Spinal cord (tissue), 10 donors: ENCODE measurements at places on chromosomes 7 and 10. TPM values are rescaled to one million over a fixed set of nuclear protein-coding genes. Genes with fewer than 3 reads are reported as not detected.

DNA sequence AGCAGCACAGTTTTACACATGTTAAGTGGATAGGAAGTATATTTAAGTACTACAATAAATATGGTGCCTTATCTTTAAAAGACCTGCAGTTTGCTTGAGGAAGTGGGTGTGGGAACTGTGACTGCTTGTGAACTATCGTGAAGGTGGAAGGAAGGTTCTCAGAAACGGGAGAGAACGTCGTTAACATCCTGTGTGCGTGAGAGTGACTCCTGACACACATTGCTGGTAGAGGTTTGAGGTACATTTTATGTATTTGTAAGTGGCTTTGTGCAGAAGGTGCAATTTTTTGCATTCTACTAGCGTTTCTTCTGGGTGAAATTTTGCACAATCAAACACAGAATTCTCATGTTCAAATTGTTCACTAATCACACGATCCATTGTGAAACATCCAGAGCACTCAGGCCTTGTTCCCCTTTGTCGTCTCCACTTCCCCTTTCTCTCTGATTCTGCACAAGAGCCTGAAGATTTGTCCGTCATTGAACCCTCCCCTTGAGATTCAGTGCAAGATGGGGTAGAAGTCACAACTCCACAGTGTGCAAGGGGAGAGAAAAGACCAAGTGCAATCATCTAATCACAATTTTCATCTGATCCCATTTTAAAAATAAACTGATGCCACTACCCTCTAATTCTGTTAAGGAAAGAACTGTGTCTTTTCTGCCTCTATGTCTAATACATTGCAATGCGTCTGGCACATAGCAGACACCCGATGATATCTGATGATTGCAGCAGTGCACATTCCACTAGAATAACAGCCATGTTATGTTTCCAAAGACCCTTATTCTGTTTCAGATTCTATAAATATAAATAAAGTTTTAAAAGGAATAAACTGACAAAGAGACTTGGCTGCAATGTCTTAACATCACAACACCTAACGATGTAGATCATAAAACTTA lies 279.9 kb downstream of the NEBL start:
- DNase-seq = no peak
- no peak overlapping the region for H3K4me3 ChIP-seq
- no peaks in the 10 kb centered on the region for H3K36me3 ChIP-seq
- H3K27me3 ChIP-seq = no peaks in the 10 kb centered on the region
- no peaks in the 10 kb centered on the region for H3K4me1 ChIP-seq
- H3K27ac ChIP-seq = no peak overlapping the region

GRCh38 chr7:17679458-17679857 lies 260.8 kb downstream of the SNX13 start:
- no peak overlapping the region for H3K4me3 ChIP-seq
- H3K27me3 ChIP-seq = no peaks in the 10 kb centered on the region
- peaks cover 8% of the 10 kb centered on the region for H3K4me1 ChIP-seq
- H3K27ac ChIP-seq = no peak overlapping the region
- DNase-seq = no peak

DNA sequence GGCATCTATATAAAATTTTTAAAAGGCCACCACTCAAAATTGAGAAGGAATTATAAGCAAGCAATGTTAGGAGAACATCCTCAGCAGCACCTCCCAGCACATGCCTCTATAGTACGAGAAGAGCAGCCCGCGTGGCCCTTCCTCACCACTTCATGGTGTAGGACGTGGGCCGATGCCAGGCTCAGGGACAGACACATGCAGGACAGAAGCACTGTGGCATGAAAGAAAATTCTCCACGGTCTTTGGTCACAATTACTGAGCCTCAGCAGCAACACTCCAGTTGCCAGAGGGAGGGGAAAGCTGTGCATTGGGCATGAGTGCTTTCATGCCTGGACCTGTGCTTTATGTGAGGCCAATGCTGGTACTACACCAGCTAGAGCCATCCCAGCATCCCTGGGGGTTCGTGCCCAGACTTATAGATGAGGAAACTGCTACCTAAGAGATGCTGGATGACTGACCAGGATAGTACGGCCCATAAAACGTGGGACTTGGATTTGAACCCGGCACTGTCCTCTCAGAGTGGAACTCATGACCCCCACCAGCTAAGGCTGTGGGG lies 164.7 kb downstream of the ADAM12 start:
- H3K27me3 ChIP-seq = no peaks in the 10 kb centered on the region
- H3K36me3 ChIP-seq = no peaks in the 10 kb centered on the region
- H3K27ac ChIP-seq = no peak overlapping the region
- no peak for DNase-seq
- no peak overlapping the region for H3K4me3 ChIP-seq

DNA sequence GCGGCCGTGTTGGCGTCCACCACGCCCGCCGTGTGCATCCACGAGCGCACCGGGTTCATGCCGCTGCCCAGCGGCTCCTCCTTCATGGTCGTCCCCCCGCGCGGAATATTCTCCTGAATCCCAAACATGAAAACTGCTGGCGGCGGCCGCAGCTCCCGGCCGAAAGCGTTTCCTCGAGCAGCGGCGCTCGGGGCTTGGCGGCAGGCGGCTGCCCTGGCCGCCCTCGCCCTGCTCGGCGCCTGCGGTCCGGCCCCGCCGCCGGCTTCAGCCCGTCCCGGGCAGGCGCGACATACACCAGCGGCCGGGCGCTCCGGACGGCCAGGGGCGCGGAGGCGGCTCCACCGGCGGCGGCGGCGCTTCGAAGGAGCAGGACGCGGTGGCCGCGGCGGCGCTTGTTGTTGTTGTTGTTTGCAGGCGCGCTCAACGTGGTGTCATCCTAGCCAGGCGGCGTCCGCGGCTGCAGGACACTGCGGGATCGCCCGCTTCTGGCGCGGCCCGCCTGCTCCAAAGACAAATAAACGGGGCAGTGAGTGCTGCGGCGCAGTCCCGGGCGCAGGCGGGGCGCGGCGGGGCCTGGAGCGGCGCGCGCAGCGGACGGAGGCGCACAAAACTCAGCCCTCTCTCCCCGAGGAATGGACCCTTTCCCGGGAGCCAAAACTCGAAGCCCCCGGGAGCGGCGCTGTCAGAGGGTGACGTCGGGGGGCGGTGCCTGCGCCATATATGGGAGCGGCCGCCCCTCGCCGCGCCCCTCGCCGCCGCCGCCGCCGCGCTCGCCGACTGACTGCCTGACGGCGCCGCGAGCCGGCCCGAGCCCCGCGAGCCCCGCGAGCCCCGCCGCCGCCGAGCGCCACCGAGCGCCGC lies at the start of gene EBF3:
Gene EBF3 (minus strand): TSS at position 634 of the 861 bp plus-strand sequence. CDS start 506 bp downstream, at position 128.
- peaks cover 92% of the 10 kb centered on the region for H3K27me3 ChIP-seq
- peaks cover 48% of the 10 kb centered on the region for H3K4me1 ChIP-seq
- peaks cover 10% of the 10 kb centered on the region for H3K36me3 ChIP-seq
- H3K27ac ChIP-seq = peak within 1 kb of the TSS; percentile 47
- DNase-seq = no peak
- peak within 1 kb of the TSS; percentile 45 for H3K4me3 ChIP-seq

GRCh38 chr10:113631684-113632367 lies 32.0 kb downstream of the NRAP start:
- DNase-seq = no peak
- H3K4me1 ChIP-seq = no peaks in the 10 kb centered on the region
- H3K36me3 ChIP-seq = no peaks in the 10 kb centered on the region
- no peak overlapping the region for H3K27ac ChIP-seq

DNA sequence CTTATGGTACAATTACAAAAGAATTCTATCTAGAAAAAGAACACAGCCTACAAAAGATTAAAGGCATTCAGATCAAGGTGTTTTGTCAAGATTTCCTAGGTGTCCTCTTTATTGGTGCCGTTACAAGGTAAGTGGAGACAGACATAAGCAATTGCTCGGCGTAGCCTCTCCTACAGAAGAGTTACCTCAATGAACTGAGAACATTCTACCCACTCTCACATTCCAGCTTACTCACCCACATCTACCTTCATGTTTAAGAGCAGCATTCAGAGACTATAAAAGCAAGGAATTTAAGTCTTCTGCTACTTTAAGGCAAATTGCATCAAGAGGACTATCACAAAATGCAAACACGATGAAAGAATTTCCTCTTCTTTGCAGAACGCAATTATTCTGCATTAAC lies 29.5 kb downstream of the MPP7 start:
- H3K36me3 ChIP-seq = no peaks in the 10 kb centered on the region
- H3K27me3 ChIP-seq = no peaks in the 10 kb centered on the region
- no peaks in the 10 kb centered on the region for H3K4me1 ChIP-seq
- no peak overlapping the region for H3K4me3 ChIP-seq

GRCh38 chr7:24754906-24755506 lies 2.3 kb downstream of the GSDME start:
- no peak overlapping the region for H3K27ac ChIP-seq
- no peaks in the 10 kb centered on the region for H3K36me3 ChIP-seq
- no peaks in the 10 kb centered on the region for H3K27me3 ChIP-seq
- H3K4me3 ChIP-seq = no peak overlapping the region
- peaks cover 30% of the 10 kb centered on the region for H3K4me1 ChIP-seq

- no peak overlapping the region for H3K27ac ChIP-seq
- no peaks in the 10 kb centered on the region for H3K36me3 ChIP-seq
- H3K27me3 ChIP-seq = no peaks in the 10 kb centered on the region
- DNase-seq = no peak
- no peak overlapping the region for H3K4me3 ChIP-seq
Observed at GRCh38 chr7:36639826-36640225, 84.5 kb downstream of the AOAH start.

CDHR1 gene
- total RNA-seq = 4.7 TPM

IGF2BP3 gene
- total RNA-seq = 37.3 TPM
